GM23338 (cell line): ENCODE measurements at places on chromosomes 13 and 19.
A peak's percentile ranks its signal among the peaks of the same experiment; 100 is the strongest.

- DNase-seq: peak; percentile 46
These were observed 1.7 kb upstream of the SBK3 start for GRCh38 chr19:55546822-55547614.

DNA sequence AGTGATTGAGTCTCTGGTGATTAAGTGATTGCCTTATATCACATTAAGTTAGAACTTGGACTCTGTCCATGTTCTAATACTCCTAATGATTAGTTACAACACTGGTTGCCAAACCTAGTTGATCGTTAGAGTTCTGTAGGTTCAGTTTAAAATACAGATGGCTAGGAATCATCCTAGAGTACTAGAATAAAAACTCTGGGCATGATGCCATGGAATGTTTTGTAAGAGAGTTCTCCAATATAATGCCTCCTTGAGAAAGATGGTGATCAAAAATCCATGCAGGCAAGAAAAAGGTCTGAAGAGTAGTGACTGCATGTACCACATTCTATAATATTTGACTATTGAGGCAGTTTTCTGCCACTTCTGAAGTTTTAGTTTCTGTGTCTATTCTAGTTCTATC lies 176.3 kb downstream of the GPC5 start:
- DNase-seq: no peak

- DNase-seq: no peak
These were observed 36.5 kb downstream of the GJA3 start for GRCh38 chr13:20124303-20124702.

GRCh38 chr19:405121-405965 lies 3.6 kb downstream of the C2CD4C start:
- DNase-seq: no peak

DNA sequence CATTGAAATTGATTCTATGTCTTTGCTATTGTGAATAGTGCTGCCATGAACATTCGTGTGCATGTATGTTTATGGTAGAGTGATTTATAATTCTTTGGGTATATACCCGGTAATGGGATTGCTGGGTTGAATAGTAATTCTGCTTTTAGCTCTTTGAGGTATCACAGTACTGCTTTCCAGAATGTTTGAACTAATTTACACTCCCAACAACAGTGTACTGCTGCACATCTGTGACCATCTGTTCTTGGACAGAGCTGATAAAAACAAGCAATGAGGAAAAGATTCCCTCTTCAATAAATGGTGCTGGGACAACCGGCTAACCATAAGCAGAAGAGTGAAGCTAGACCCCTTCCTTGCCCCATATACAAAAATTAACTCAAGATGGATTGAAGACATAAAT lies 231.0 kb downstream of the MYO16 start:
- no peak for DNase-seq

DNA sequence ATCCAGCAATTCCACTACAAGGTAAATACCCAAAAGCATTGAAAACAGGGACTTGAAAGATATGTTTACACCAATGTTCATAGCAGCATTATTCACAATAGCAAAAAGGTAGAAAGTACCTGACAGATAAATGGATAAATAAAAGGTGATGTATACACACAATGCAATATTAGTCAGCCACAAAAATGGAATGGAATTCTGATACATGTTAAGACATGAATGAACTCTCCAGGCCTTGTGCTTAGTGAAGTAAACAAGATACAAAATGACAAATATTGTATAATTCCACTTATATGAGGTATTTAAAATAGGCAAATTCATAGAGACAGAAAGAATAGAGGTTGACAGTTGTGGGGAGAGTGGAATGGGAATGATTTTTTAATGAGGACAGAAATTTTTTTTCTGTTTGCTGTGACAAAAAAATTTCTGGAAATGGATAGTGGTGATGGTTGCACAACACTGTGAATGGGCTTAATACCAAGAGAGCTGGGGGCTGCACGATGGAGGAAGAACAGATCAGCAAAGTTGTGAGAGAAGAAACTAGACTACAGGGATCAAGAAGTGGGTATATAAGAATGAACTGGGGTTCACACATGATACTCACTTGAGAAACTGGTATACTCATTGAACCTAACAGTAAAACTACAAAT lies 137.2 kb downstream of the MZT1 start:
- DNase-seq: no peak

DNA sequence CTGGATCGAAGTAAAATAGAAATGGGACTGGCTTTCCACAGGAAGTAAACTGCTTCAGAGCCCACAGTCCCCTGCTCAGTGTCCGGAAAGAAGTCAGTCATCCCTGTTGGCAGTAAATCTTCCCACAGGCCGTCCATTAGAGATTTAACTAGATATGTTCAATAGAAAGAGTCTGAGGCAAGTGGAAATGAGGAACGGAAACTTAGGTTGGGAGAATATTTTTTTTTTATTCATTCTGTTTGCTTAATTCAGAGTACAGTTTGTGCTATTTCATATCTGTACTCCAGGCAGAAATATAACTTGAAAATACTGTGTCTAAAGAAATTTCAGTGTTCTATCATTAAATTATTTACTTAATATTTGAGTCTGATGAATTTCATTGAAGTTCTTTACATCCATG lies 22.7 kb downstream of the SLC25A15 start:
- DNase-seq: no peak

DNA sequence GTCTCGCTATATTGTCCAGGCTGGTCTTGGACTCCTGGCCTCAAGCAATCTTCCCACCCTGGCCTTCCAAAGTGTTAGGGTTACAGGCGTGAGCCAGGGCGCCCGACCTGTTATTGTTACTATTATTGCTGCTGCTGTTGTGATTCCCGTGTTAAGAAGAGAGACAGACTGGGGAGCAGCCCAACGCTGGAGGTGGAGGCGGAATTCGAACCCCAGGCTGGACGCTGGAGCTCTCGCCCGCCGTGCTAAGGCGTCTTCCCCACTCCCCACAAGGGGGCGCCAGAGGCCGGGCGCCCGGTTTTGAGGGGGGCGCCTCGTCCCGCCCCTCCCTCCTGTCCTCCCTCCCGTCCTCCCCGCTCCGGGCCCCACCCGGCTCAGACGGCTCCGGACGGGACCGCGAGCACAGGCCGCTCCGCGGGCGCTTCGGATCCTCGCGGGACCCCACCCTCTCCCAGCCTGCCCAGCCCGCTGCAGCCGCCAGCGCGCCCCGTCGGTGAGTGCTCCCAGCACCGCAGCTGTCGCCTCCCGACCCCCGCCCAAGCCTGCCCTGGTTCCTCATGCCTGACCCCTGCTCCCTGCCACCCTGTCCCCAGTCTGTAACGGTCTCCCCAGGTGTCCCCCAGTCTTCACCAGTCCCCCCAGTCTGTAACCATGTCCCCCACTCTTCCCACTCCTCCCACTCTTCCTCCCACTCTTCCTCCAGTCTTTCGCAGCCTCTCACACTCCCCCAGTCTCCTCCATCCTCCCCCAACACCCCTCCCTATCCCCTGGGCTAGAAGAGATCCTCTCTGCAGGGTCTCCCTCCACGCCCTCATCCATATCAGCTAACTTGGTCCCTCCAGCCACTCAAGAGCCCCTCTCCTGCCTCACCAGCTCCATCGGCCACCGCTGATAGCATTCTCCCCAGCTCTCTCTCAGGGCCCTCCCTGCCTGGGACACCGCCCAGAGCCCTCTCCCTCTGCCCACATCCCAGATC lies at the start of gene EHD2:
EHD2 (plus strand) TSS at position 377 of the 976 bp plus-strand sequence. CDS start 3,191 bp downstream, outside the sequence.
- DNase-seq: peak; percentile 78

DNA sequence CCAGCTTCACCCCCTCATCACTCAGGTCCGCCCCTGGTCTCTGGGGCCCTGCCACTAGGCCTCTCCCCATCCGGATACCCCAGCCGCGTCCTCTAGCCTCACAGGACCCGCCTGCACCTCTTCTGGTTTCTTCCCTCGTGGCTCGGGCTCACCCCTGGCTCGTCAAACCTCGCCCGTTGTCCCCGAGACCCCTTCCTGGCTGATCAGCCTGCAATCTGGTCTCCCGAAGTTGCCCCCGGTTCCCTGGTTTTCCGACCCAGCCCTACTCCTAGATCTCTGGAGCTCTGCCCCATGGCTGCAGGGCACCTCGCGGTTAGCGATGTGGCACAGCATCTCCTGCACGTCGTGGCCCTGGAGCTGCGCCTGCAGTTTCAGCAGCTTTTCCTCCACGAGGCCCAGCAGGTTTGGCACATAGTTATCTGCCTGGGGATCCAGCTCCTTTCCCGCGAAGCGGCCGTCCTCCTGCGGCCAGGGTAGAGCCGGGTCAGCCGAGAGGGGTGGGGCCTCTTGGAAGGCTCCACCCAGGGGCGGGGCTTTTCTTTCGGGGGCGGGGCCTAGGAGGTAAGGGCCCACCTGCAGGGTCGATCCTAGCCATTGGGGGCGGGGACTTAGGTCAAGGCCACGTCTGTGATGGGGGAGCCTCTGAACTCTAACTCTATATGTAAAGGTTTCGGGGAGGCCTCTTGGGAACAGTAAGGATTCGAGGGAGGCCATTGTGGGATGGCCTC lies 2.4 kb upstream of the RGL3 start:
- peak; percentile 94 for DNase-seq

GRCh38 chr19:2191456-2192310 lies 27.9 kb downstream of the DOT1L start:
- DNase-seq: no peak

DNA sequence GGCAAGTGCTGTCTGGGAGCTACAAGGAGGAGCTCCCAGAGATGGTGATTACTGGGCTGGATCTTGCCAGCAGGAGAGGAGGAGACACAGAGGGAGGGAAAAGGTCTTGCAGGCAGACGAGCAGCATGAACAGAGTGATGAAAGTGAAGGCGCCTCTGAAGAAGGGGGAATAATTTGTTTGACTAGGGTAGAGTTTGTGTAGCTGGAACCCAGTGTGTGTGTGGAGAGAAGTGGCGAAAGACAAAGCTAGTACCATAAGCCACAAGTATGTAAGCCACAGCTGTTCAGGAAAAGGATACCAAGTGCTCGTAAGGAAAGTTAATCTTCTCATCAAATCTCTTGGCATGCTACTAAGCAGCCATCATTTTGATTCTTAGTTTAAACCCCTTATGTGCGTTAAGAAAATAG lies 5.4 kb downstream of the FLT1 start:
- no peak for DNase-seq

DNA sequence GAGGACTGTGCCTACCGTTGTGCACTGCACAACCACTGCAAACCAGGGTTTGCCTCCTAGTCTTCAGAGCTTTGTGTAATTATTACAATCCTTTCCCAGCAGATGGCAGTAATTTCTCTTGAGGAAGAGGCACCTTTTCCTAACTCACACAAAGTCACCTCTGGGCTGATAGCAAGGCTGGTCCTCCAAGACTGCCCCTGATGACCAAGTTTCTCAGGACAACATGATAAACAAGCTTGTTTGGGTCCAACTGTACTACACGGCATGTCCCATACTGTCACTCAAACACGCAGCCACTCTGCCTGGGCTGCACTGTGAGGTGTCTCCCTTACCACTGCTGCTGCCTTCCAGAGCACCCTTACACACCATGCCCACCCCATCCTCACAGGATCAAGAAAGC lies 39.3 kb downstream of the RFXAP start:
- DNase-seq: peak; percentile 87
